ENCODE measurements at places on chromosomes 11 and 22.

DNA sequence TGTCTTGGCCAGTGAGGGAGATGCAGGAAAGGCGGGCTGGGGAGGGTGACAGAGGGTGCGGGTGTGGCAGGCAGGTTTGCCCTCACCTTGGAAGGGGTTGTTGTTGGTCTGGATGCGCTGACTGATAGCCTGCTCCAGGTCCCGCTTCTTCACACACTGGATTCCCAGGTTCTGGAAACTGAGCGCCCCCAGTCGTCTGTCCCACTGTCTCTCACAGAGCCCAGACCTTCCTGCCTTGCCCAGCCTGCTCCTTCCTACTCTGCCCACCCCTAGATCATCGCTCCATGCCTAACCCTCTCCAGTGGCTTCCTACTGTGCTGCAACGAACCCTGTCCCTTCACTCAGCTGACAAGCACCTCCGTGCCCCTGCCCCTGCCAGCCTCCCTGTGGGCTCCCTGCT lies 2.7 kb downstream of the RELA start:
- DNase-seq: no peak

DNA sequence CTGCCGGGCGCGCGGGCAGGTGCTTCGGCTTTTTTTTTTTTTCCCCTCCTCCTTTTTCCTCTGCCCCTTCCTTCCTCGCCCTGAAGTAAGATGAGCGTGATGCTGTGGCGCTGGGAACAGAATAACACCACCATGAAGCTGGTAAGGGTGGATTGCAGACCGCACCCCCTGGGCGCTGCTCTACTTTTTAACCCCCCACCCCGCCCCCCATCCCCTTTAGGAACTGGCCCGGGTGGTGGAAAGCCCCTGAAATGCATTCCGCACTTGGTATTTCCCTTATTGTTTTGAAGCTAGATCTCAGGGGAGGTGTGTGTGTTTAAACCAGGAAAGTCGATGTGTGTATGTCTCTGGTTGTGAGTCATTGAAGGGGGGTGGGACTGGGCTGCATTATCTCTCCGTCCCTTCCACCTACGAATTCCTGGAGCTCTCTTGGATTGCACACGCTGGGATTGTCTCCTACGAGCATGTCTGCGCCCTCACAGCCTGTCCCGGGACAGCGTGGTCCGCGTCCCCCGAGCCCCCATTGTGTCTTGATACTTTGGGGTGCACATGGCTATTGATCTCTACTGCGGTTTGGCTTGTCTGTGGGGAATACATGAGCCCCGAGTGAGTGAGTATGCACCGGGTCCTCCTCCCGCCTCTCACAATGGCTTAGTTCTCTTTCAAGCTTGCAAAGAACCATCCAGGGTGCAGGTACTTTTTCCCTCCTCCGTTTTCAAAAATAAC lies 64.9 kb downstream of the NAV2 start:
- DNase-seq: no peak

- DNase-seq: no peak
Observed at GRCh38 chr11:96017856-96018255, 93.9 kb upstream of the MTMR2 start.

DNA sequence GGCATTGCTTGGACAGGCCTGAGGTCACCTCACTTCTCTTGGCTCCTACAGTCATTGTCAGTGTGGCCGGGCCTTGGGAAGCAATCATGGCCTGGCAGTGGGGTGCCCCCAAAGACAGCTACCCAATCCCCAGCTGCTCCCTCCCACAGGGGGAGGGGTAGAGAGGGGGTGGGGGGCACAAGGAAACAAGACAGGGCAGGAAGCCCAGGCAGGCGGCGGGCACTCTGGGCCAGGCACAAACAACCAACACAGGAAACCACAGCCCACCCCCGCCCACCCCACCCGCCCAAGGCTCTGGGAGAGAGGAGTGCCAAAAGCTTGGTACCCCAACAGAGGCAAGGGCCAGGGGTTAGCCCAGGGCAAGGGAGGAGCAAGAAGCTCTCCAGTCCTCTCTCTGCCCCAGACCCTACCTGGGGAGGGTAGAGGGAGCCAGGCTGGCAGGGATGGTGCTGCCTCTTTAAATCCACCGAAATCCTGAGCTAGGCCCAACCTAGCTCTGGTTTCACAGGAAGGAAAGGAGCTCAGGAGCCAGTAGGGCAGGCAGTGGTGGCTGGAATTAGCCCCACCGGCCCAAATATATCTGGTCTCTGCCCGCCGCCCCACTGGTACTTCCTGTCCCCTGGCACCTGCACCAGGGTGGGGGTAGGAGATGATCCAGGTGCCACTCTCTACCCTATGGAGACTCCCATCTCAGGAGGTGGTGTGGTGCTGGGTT lies 12.2 kb downstream of the BCL9L start:
- DNase-seq: no peak

GRCh38 chr11:37710031-37710430 lies 1112.0 kb upstream of the RAG2 start:
- no peak for DNase-seq

GRCh38 chr11:114059984-114060391 lies 477 bp downstream of the ZBTB16 start:
- DNase-seq: no peak

- DNase-seq: no peak
Observed at GRCh38 chr11:106983261-106983660, 35.0 kb downstream of the GUCY1A2 start.

GRCh38 chr22:26952004-26952403 lies 294.6 kb downstream of the MIAT start:
- DNase-seq: no peak

GRCh38 chr11:9462172-9462799 lies 1.5 kb downstream of the ZNF143 start:
- DNase-seq: no peak

GRCh38 chr11:31422703-31423102 lies 53.0 kb downstream of the DNAJC24 start:
- DNase-seq: no peak

DNA sequence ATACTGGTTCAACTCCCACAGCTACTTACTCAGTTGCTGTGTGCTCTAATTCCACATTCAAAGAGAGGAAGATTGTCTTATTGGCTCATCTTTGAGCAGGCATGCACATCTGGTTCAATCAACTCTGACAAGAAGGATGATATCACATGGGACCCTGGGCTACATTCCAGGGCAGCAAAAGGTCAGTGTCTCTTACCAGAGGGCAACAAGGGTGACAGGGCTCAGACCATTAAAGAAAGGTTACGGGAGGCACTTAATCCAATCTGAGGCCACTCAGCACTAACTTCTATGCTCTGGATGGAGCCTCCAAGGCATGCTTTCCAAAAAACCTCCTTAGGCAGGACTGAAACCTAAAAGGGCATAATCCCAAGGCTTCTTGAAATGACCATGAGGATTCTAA lies 549.4 kb upstream of the API5 start:
- DNase-seq: no peak

DNA sequence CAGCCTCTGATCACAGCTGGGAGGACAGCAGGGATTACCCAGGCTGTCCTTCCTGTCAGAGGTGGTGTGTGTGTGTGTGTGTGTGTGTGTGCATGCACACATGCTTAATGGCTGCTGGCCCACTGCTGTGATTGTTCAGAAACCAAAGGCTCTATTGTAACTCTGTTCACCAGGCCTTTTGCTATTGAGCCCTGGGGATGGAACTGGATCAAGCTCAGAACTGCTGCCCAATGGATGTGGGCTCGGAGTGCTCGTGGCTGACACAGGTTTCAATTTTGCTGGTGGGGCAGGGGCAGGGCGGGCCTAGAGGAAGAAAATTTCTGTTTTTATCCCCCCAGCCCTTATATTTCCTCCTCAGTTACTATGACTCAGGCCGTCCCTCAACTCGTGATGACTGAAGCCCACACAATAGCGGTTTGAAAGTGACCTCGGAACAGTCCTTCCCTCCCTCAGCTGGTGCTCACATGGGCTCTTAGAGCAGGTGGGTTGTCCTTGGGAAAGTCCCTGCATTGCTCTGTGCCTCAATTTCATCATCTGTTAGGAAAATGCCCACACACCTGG lies 359.3 kb downstream of the TENM4 start:
- DNase-seq: no peak

- DNase-seq: no peak
Observed at GRCh38 chr11:35683728-35684339, 21.3 kb downstream of the TRIM44 start.

DNA sequence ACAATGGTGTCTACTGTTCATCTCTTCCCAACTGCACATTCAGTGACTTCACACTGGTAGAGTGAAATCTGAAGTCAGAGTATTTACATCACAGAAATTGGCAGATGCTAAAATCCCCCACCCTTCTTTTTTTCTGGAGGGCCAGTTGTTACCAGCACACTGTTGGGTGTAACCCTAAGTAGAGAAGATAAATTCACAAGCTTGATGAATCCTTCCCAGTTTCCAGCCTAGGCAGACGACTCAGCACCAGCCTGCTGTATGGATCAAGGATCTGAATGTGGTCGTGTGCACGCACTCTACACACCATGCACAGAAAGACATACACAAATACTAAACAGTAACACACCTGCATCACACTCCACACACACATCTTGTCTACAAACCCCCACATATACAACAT lies 46.0 kb downstream of the ARRB1 start:
- DNase-seq: no peak

DNA sequence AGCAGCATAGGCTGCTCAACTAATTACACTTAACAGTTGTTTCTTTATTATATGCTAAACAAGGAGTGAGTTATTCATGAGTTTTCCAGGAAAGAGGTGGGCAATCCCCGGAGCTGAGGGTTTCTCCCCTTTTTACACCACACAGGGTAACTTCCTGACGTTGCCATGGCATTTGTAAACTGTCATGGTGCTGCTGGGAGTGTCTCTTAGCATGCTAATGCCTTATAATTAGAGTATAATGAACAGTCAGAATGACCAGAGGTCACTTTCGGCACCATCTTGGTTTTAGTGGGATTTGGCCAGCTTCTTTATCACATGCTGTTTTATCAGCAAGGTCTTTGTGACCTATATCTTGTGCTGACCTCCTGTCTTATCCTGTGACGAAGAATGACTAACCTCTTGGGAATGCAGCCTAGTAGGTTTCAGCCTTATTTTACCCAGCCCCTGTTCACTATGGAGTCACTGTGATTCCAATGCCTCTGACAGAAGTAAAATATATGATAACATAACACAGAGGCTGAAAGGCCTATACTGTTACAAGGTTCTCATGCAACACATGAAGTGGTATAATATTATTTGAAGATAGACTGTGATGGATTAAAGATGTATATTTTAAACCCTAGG lies 41.3 kb upstream of the RDX start:
- DNase-seq: no peak

DNA sequence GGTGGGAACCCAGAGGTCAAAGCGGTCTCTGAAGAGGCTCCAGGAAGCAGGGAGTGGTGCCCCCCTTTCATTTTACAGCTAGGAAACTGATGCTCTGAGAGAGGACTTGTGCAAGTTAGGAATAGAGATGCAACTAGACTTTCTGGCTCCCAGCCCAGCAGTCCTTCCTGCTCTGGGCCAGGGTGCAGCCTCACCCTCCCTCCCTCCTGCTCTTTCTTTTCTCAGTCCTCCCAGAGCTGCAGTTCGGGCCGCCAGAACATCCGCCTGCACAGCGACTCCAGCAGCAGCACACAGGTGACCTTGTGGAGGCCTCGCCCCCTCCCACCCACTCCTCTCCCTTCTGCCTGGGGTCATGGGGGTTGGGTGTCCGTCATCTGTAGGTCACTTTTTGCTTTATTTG lies 51.5 kb downstream of the LHFPL7 start:
- DNase-seq: peak; percentile 61

DNA sequence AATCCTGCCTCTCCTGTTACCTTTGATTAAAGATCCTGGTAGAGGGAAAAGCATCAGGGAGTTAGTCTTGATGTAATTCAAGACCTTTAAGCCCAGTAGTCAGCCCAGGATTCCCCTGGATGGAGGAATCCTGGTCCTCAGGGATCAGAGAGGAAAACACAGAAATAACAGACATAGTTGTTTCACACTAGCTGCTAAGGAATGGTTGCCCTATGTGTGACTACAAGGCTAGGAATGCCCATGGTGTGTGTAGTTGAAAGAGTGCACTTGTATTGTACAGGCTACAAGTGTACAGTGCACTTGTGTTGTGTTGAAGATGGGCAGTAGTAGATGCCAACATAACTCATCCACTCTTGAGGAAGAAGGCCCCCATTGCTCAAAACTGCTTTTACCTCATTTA lies 226.8 kb downstream of the AASDHPPT start:
- DNase-seq: no peak

DNA sequence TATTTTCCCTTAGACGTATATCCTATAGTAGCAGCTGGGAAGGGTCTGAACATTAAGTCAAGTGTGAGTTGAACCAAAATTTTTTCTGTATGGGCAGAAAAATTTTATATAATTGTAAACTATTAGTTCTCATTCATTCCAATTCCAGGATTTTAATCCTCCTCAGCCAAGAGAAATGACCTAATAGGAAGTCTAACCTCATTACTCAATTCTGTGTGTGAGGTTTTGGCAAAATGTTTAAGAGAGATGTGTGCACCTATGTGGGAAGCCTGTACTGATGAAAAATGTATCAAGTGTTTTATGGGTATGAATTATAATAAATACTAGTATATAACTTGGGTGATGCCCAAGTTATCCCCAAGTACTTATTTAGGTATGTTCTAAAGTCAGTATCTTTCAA lies 311.6 kb upstream of the PITPNB start:
- no peak for DNase-seq

DNA sequence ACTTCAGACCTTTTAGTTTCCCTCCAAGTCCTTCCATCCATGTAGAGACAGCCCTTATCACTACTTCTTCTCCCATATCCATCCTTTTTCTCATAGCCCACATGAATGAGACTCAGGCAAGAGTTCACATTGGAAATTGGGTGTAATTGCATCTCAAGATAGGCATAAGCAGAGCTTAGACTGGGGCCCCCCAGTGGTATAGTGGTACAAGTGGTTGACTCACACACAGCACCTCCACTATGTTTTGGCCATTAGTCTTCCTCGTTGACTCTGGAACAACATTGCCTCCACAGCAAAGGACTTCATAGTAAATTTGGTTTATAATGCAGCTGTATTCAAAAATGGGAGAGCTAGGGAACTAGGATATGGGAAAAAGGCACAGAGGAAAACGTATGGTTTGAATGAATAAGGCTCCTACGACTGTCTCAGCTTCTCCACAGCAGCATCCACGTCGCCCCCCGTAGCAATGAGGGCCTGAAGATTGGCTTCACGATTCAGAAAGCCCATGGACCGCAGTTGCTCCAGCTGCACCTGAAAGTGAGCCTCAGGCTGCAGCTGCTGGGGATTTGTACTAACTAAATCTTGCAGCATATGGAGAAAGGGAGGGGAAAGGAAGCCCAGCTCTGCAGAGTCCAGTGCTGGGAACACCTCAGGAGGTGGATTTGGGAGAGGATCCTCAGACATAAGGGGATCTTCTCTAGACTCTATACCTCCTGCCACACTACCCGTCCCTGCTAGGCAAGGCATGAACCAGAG lies 2.4 kb downstream of the UBQLN3 start:
- DNase-seq: no peak

- no peak for DNase-seq
Observed at GRCh38 chr11:63841554-63841953, 2.6 kb downstream of the MARK2 start.

- no peak for DNase-seq
Observed at GRCh38 chr11:105139669-105140068, at the start of gene CARD18. Gene CARD18 (minus strand): TSS chr11:105139769. CDS start chr11:105139726, 43 bp downstream.
